Heart left ventricle (tissue), 16 donors: ENCODE measurements at places on chromosomes 1 and 21.
A peak's percentile ranks its signal among the peaks of the same experiment; 100 is the strongest.

- no peak for DNase-seq
Observed at GRCh38 chr1:94014635-94015488, 105.6 kb upstream of the GCLM start.

DNA sequence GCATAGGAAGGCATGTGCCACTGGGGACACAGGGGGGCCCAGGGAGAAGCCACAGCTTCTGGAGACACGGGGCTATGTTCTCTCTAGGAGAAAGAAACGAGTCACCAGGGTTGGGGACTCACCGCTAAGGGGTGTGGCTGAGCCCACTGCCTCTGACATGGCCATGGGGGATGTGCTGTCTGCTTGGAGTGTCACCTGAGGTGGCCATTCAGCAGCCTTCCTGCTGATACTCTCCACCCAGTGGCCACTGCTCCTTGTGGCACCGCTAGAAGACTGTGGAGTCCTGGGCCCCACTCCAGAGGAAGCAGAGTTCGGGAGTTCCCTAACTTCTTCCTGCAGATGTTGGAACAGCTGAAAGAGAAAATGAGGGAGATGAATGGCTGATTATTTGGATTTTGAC is 91.2 kb upstream of the SLC45A1 start:
- no peak for DNase-seq

- DNase-seq: no peak
Observed at GRCh38 chr1:235708390-235708962, 58.9 kb upstream of the GNG4 start.

DNA sequence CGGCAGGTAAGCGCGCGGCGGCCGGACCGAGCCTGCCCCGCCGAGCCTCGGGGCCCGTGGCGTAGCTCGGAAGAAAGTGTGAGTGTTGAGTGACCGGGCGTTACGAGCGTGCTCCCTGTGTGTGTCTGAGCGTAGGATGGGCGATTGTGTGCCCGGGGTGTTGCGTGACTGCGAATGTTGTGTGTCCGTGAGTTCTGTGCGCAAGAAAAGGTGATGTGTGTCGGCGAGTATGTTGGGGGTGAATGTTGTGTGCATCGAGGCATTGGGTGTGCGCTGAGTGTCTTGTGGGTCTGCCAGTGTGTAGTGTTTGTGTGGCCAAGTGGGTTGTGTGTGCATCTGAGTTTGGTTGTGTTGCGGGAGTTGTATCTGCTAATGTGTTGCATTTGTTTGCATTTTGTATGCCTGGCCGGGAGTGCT is 398 bp downstream of the PTPRU start:
- no peak for DNase-seq

DNA sequence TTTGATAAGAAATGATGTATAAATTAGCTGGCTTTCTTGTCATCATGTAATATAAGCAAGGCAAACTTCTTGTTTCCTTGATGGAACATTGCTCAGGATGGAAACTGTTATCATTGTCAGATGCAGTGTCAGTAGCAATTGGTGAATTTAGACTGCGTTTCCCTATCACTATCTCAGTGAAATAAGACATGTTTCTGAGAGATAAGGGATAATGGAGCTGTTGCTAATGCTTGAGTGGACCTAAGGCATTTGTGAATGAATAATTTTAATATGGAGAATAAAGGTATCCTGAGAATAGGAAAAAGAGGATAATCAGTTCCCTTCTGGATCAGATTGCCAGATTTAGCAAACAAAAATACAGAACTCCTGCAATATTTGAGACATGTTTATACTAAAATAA is 160.9 kb downstream of the HLX start:
- DNase-seq: no peak

DNA sequence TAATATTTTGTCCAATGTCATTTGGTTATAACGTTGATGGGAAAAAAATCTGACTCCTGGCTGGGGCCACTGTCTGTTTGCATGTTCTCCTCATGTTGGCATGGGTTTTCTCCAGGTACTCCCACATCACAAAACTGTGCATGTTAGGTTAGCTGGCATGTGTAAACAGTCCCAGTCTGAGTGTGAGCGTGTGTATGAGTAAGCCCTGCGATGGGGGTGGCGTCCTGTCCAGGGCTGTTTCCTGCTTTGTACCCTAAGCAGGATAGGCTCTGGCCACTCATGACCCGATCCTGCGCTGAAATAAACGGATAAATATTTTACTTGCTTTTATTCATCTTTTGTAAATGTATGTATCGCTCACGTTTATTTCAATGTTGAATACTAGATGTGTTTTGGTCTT is 13.5 kb downstream of the EFCAB14 start:
- no peak for DNase-seq

GRCh38 chr1:209723756-209724693 is 19.4 kb downstream of the HSD11B1 start:
- DNase-seq: no peak

DNA sequence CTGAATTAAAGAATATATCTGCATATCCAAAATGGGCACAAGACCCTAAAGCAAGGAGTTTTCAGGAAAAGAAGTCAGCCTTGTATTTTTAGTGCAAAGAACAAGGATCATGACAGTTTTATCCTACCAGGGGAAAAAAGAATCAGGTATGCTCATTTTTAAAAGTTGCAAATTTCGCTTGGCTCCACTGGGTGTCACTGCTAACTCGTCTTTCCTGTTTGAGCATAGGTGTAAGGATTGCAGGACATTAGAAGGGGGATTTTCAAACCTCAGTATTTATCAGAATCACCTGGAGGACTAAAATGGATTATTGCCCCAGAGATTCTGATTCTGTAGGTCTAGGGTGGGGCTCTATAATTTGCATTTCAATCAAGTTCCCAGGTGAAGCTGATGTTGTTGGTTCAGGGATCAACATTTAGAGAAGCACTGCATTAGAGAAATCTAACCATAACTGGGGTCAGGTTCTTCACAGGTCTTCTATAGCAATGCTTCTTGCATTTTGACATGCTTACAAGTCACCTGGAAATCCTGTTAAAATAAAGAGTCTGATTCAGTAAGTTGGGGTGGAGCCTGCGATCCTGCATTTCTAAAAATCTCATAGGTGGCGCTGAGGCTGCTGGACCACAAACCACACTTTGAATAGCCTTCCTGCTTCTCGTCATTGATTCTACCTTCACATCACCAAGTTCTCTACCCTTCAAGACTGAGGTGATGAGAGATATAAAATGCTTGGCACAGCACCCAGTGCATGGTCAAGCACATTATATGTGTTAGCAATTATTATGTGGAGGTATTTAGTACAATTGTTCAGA is 39.6 kb downstream of the NUF2 start:
- no peak for DNase-seq

GRCh38 chr1:93080179-93080823 is 1.2 kb downstream of the MTF2 start:
- DNase-seq: no peak

- DNase-seq: no peak
Observed at GRCh38 chr21:43299441-43300277, 127.3 kb downstream of the SIK1 start.

DNA sequence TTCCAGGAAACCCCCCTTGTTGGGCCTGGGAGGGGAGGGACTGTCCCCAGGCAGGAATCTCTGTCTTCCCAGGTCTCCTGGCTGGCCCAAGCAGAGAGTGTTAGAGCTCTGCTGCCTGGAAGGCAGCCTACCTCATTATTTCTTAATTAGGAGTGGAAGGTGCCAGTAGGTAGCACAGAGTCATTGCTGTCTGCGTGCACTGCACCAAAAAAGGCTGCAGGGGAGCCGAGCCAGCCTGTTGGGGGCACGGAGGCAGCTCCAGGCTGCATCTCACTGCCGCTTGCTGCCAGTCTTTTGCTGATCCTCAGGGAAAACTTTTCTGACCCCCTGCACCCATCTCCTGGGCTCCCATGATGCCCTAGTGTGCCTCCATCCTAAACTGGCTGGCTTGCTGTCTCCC is 58.1 kb downstream of the LRRN2 start:
- DNase-seq: no peak

DNA sequence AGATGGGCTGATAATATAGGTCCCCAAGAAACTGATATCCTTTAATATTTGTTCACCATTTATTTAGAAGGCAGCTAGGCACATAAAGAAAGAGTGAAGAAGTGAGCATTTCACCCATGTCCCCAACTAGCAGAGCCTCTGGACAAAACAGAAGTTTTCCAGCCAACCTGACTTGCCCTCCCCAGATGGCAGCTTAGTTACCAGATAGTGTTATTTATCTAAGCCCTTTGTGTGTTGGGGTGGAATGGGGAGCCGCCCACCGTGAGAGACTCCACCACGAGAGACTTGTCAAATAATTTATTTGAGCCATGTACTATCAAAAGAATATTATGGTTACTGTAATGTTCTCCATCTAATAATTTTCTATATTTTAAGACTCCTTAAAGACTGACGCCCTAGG is 54.9 kb upstream of the C1orf198 start:
- DNase-seq: no peak

- DNase-seq: no peak
Observed at GRCh38 chr21:35529171-35529863, 480.2 kb upstream of the RUNX1 start.

- DNase-seq: no peak
Observed at GRCh38 chr1:234550341-234551031, 59.5 kb downstream of the IRF2BP2 start.

- DNase-seq: peak; percentile 26
Observed at GRCh38 chr1:38512789-38513188, 346.8 kb downstream of the RRAGC start.

- no peak for DNase-seq
Observed at GRCh38 chr1:184649451-184649888, 105.2 kb downstream of the EDEM3 start.

DNA sequence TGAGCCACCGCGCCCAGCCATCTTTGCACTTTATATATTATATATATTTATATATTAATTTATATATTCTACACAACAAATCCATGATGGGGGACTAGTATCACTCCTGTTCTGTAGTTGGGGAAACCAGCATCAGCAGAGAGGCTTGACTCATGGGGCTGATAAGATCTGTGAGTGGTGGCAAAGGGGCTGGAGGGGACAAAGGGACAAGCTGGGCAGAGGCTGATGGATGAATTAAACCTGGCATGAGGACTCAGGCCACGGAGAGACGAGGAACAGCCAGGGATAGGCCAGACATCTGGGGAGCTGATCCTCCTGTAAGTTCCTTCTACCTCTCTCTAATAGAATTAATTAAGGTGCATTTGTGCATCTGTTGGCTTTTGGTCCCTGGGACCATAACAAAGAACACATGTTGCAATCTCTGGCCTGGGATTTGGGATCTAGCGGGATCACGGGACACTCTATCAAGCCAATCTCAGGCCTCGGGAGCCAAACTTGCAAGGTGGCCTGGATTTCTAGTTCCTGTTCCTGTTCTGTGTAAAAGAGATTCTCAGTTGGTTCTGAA is 7.6 kb downstream of the CNR2 start:
- no peak for DNase-seq

DNA sequence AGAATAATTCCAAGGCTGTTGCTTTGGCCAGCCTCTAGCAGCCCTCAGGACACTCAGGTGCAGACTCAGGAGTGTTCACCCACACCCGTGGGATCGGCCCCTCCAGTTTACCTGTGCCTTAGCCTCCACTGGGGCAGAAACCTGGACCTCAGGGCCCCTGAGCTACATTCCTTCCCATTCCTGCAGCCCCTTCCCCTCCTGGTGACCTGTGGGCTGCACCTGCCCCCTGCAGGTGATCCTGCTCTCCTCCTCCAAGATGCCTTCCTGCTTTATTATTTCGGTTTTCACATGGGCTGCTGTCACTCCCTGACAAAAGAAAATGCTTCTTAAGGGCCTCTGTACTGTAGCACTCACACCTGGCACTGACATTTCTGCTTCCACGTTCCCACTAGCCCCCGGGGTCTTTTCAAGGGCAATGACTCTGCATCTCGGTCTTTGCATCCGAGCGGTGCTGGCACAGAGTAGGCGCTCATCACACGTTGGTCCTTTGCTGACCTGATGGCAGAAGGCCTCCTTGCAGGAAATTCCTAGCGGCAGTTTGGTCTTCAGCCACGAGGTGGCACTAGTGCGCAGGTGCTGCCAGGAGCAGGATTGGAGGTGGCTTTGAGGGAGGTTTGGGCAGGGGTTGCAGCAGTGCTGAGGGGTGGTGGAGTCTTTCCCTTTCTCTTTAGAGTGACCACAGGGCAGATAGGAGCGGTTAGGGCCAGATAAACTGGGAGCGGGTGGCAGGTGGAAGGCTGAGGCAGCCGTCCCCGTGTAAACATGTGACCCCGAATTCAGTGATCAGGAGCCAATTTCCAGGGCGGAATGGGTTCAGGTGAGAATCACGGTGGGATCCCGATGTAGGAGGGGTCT is 25.3 kb upstream of the ETV3 start:
- DNase-seq: peak; percentile 60

- no peak for DNase-seq
Observed at GRCh38 chr1:109427171-109427467, 871 bp upstream of the PSMA5 start.

DNA sequence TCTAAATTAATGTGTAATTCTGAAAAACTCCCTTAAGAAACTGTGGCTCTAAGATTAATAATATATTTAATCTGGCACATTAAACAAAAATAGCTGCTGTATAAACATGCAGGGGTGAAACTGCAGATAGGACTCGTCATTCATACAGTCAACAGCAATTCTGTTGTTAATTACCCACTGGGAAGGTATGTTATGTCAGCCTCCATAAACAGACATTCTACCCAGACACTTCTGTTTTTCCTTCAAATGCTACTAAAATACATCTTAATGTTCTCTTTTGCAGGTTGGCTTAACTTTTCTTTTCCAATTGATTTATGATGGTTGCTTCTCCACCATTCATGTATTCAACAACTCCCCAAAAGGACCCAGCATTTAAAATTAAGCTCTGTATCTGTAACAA is 165.6 kb downstream of the SIPA1L2 start:
- no peak for DNase-seq

DNA sequence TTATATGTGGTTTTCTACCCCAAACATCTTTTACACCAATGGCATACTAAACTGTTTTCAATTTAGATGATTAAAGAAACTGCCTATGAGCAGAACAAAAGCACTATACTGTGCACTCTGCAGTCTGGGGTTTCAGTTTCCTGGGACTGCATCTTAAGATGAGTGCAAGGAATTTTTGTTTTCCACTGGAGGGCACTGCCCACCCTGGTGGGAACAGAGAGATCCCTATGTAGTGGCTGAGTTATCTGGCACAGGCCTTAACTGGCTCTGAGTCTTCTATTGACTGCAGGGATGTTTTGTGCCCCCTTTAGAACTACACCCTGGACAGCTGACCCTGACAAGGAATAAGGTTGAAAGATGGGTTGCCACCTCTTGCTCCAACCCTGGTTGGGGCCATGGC is 12.0 kb downstream of the PROK1 start:
- no peak for DNase-seq

- no peak for DNase-seq
Observed at GRCh38 chr21:31445137-31445536, 101.1 kb upstream of the TIAM1 start.

GRCh38 chr21:39094847-39095579 is 88.2 kb downstream of the PSMG1 start:
- no peak for DNase-seq

DNA sequence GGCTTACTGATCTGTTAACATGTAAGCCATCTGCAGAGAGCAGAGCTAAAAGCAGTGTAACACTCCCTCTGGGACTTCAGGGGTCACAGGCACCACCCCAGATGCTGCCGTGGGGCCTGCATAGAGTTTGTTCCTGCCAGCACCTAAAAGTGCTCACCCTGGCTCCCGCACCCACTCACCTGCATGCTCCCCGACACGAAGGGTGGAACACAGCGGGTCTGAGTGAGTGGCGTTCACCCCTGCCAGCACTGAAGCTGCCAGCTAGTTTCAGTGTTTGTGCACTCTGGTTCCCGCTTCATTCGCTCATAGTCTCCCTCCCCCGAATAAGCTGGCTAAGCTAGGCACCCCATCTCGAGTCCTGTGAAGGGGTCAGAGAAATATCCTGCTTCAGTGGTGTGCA is 1681.0 kb downstream of the NCAM2 start:
- DNase-seq: no peak

GRCh38 chr21:32481875-32482408 is 69.4 kb downstream of the EVA1C start:
- no peak for DNase-seq

GRCh38 chr21:29726044-29726443 is 213.8 kb downstream of the GRIK1 start:
- no peak for DNase-seq
